Activated CD8-positive, alpha-beta T cell treated with anti-CD3 and anti-CD28 coated beads, Interleukin-2, amount 10 ng/mL, durations not matched to agents 7 days and 5 days (primary cell): ENCODE measurements at places on chromosomes 7 and 10. TPM values are rescaled to one million over a fixed set of nuclear protein-coding genes. Genes with fewer than 3 reads are reported as not detected.

Gene CADPS2
- total RNA-seq = not detected

Gene GTF2IRD1
- total RNA-seq = not detected

Gene DDC
- not detected for total RNA-seq

Gene FKBP6
- total RNA-seq = not detected

Gene SERPINE1
- total RNA-seq = 0.47 TPM
